ENCODE measurements at places on chromosomes 16 and 17.

DNA sequence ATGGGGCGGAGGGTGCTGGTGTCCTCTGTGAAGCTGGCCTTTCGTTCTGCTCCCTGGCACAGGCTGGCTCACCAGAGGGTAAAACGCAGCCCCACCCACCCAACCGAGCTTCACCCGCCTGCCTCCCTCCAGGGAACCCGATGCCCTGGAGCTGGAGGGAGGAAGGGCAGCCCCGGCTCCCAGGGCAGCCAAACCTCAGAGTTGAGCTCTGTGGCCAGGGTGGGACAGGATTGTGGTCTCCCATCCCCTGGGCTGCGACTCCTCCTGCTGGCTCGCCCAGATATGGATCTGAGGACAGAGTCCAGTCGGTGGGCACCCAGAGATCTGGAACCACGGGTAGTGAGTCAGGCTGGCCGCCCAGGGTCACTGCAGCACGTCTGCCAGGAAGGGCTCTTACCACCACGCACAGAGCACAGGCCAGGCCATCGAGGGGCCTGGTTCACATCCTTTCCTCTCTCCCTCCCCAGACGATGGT, 42.6 kb upstream of the CHMP6 start:
- DNase-seq: no peak

GRCh38 chr17:4247971-4248388, 15.8 kb downstream of the ANKFY1 start:
- DNase-seq: no peak

- no peak for DNase-seq
Measured at GRCh38 chr17:67022451-67022810, 21.9 kb upstream of the CACNG1 start.

- no peak for DNase-seq
Measured at GRCh38 chr16:12708266-12708665, 95.4 kb downstream of the CPPED1 start.

DNA sequence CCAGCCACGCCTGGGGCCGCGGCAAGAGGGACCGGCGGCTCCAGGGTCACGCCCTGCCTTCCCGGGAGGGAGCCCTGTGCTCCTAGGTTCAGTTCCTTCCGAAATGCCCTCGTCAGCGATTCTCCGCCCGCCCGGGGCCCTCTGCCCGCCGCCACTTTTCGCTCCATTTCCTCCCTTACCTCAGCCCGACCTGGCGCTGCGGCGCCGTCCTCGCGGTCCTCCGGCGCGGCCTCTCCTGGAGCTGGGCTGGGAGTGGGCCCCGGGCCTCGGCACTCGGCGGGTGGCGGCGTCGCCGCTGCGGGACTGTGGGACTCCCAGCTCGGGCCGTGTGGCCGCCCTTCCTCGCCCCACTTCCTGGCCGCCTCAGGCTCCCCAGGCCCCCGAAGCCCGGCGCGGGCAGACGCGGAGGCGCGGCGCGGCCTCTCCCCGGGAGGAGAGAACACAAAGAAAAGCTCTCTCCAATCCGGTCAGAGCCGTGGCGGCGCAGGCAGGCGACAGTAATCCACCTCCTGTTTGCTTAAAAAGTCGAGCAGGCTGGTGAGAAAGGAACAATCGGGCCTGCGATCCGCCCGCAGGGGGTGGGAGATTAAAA, 1.6 kb downstream of the BAHCC1 start:
- no peak for DNase-seq

- no peak for DNase-seq
Measured at GRCh38 chr16:920051-920681, 50.6 kb downstream of the LMF1 start.

DNA sequence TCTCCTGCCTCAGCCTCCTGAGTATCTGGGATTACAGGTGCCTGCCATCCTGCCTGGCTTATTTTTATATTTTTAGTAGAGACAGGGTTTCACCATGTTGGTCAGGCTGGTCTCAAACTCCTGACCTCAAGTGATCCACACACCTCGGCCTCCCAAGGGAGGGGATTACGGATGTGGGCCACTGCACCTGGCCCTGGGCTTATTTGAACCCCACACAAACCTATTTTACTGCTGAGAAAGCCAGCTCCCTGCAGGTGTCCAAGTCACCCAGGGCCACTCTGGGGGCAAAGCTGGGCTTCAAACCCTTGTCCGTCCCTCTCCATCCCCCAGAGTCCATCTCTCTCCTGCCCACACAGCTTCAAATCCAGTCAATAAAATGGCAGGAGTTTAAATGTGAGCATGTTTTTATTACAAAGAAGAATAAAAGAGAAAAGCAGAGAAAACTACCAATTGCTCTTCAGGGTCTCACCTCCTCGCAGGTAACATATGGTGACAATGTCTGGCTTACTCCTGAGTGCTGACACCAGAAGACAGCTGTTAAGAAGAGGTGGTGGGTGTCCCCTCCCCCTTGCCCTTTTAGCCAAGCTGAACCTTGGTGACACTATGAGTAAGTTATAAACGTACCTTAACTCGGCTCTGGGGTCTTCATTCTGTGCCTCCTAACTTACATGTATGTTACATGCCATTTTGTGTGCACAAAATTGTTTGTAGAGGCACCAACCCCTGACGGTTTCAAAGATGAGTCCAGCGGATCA, 45.4 kb downstream of the LAT start:
- no peak for DNase-seq

- no peak for DNase-seq
Measured at GRCh38 chr16:21161211-21161610, 2.7 kb downstream of the LDAF1 start.

GRCh38 chr17:3915581-3915994, 677 bp downstream of the P2RX1 start:
- DNase-seq: no peak

GRCh38 chr16:29996766-29997250, 767 bp downstream of the INO80E start:
- DNase-seq: no peak

DNA sequence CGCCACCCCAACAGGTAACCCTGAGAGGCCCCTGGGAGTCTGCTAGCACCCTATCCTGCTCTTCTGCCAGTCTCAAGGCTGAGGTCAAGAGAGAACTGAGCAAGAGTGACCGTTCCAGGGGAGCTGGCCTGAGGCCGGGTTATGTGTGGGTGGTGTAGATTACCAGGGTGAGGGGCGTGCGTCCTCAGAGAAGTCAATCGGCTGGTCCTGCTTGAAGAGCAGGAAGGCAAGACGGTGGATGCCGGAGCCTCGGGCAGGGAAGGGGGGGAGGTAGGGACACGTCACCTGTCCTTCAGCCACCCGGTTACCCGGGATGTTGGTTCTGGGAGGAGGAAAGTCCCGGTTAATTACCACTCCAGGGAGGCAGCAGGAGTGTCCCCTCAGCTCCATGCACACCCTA, 2.6 kb upstream of the TRIM65 start:
- DNase-seq: no peak

DNA sequence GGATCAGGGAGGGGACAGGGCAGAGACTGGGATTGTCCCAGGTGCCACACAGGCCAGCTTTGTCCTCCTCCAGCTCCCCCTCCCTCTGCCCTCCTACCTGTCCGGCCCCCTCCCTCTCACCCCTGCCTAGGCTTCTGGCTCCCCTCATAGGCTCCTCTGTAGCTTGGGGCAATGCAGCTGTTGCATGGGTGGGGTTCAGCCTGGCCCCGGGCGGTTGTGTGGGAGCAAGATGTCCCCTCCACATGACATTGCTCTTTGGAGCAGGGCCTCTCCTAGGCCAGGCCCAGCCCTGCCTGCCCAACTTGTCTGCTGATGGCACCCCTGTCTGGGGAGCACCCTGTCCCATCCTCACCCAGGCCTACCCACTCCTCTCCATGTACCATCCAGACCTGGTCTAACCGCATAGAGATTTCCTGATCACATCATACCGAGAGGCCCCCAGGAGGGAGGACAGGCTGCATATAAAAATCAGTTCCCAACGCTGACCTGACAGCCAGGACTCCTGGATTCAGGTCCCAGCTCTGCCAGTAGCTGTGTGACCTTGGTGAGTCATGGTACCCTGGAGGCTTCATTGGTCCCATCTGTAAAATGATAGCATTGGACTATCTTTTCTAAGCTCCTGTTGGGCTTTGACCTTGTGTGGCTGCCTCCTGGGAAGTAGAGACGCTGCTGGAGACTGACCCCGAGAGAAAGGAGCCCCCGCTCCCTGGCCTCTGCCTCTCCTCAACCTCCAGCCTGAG, 48.8 kb upstream of the DLX4 start:
- DNase-seq: no peak

DNA sequence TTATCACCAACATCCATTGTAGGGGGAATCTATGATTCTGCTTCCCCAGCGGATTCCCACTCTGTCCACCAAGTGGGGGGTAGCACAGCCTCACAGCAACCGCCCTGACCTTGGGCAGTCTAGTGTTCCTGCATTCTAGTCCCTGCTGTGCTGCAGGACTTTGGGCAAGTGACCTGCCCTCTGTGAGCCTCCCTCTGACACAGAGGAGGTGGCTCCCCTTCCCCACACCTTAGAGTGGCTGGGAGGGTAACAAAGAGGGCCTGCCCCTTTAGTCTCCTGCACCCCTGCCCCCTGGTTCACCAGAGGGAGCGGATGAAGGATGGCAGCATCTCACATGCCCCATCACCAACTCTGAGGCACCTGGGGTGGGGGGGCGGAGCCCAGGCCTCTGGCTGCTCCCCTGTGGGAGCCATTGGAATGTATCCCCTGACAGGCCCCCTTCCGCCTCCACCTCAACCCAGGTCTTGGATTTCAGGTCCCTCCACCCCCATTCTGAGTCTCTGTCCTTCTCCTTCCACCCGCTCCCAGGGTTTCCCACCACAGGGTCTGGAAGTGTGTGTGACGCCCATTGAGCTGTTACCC, 10.1 kb downstream of the GAS2L2 start:
- no peak for DNase-seq

GRCh38 chr17:21276264-21276588, 8.3 kb upstream of the MAP2K3 start:
- DNase-seq: no peak

DNA sequence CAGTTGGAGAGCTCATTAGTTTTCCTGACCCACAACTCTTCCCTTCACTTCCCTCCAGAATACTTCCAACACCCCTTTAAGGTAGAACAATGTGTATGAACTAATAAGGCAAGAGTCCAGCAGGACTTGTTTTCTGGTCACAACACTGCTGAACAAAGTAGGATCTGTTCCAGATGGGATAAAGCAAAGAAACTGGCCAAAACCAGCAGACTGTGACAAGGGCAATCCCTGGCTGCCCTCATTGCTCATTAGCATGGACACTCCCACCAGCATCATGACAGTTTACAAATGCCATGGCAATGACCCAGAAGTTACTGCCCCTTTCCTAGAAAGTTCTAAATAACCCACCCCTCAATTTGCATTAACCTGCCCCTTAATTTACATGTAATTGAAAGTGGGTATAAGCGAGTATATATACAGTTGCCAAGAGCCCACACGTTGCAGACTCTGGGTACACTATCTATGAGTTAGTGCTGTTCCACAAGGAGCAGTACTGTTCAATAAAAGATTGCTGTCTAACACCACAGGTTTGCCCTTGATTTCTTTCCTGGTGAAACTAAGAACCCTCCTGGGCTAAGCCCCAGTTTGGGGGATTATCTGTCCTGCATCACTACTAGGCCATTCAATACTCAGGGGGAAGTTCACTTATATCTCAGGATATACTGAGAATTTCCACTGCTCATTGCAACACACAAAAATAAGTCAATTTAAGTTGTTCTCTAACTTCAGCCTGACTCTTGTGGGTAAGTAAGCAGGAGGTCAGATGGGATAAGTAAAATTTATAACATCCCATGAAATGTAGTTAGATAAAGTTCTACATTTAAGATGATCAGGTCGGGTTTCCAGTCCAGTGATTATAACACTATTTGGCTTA, 82.3 kb downstream of the SSH2 start:
- no peak for DNase-seq

GRCh38 chr17:81399481-81400153, 4.4 kb downstream of the BAHCC1 start:
- no peak for DNase-seq

GRCh38 chr16:578870-579405, 9.2 kb downstream of the PIGQ start:
- DNase-seq: peak; percentile 91

GRCh38 chr17:42878123-42878880, 22.3 kb upstream of the G6PC1 start:
- DNase-seq: no peak

DNA sequence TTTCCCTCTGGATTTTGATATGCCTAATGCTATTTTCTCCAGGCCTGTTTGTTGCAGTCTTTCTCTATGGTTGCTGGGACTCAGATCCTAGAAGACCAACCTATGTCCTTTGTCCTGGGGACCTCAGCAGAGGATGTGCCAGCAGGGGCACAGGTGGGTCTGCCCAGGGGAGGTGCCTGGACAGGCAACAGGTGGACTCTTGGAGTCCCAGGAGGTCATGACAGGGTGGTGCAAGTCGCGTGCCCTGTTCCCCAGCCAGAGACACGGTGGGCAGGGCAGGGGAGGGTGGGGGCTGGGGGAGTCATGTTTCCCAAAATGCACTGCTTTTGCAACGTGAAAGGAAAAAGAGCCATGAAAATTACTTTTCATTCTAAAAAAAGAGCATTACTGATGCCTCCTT, 26.3 kb upstream of the PLLP start:
- no peak for DNase-seq

DNA sequence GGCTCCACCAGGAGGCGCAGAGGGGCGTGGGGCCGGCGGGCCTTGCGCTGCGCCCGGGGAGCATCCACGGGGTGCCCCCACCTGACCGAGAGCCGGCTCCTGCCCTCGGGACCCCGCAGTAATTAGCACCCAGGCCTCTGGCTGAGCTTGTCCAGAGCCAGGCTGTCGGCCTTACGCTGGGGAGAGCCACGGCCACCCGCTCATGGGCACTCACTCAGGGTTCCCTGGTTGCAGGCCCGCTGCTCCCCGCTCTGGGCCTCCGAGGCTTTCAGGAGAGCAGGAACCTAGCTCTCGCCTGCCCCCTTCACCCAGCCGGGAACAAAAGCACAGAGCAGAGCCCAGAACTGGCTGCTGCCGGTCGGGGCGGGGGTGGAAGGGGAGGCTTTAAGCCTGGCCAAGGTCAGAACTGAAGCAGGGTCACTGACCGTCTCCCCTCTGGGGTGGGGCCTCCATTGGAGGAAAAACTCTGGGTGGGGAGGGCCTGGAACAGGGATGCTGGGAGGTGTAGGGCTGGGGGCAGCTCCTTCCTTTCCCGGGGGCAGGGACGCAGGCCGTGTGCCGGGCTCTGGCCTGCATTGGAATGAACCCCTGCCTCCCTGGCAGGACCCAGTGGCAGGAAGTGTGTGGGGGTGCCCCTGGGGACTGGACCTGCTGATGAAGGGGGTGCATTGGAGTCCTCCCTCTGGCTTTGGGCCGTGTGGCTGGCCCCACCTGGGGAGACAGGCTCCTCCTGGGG, 12.3 kb downstream of the GLIS2 start:
- DNase-seq: no peak

- no peak for DNase-seq
Measured at GRCh38 chr17:45414990-45415881, 17.4 kb downstream of the ARHGAP27 start.

Measured in GM19239 (cell line).